ENCODE measurements at places on chromosomes 12 and 14. TPM values are rescaled to one million over a fixed set of nuclear protein-coding genes. Genes with fewer than 3 reads are reported as not detected.
A peak's percentile ranks its signal among the peaks of the same experiment; 100 is the strongest.

GRCh38 chr12:70757830-70758493 is 120.7 kb upstream of the PTPRB start:
- DNase-seq: no peak

DNA sequence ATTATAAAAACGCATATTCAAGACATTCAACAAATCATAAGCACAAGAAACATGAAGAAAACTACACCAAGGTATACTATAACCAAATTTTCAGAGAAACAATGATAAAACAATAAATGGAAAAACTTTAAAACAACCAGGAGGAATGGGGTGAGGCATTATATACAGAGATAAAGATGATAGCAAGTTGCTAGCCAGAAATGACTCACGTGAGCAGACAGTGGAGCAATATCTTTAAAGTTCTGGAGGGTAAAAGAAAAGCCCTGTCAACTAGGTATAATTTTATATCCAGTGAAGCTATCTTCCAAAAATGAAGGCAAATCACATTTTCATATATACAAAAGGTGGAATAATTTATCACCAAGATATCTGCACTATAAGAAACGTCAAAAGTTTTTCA is 97.8 kb upstream of the PCED1B start:
- no peak for DNase-seq

GRCh38 chr12:25993901-25994651 is 35.6 kb downstream of the RASSF8 start:
- DNase-seq: no peak

DNA sequence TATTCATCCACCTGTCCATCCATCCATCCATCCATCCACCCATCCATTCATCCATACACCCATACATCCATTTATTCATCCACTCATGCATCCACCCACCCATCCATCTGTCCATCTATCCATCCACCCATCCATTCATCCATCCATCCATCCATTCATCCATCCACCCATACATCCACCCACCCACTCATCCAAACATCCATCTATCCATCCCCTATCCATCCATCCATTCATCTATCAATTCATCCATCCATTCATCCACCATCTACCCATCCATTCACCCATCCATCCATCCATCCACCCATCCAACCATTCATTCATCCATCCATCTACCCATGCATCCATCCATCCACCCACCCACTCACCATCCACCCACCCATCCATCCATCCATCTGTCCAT is 142.6 kb upstream of the SFSWAP start:
- DNase-seq: no peak

DNA sequence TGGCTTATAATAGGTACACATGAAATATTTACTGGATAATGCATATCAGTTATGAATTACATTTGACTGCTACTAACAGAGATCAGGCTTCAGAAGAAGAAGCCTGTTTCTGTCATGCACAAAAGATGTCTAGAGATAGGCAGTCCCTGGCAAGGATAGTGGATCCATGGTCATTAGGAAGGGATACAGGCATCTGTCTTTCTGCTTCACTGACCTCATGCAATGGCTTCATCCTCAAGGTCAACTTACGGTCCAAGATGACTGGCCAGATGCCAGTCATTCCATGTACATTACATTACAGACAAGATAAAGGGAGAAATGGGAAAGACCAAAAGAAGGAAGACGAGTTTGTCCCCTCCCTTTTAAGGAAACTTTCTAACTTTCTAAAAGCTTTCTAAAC is 94.0 kb downstream of the NUAK1 start:
- no peak for DNase-seq

DNA sequence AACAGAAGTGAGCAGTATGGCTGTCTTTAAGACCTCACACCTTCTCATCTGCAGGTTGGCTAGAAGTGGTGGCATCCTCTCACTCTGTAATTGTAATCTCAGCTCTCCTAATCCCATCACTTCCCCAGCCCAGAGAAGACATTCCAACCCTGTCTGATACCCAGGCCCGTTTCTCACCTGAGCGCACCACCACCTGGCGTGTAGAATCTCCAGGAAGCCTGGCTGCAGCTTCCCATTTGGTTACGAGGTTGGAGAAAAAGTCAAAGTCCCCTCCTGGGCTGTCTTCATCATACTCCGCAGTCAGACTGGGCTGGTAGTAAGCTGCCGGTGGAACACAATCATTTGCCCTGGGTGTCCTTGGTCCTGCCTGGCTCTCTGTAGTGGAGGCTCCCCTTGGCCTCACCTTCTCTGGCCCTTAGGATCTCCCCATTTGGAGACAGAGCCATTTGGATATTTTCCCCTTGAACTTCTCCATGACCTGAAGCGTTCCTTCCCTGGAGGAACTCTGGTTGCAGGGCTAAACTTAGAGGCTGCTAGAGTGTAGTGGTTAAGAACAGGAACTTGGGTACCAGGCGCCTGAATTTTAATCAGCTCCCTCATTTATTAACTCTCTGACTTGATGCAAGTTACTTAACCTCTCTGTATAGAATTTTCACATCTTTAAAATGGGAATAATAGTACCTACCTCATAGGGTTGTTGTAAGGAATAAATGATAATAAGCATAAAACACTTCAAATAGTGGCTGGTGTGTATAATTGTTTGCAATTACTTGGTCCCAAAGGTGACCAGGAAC is 1.8 kb downstream of the SDR39U1 start:
- no peak for DNase-seq

DNA sequence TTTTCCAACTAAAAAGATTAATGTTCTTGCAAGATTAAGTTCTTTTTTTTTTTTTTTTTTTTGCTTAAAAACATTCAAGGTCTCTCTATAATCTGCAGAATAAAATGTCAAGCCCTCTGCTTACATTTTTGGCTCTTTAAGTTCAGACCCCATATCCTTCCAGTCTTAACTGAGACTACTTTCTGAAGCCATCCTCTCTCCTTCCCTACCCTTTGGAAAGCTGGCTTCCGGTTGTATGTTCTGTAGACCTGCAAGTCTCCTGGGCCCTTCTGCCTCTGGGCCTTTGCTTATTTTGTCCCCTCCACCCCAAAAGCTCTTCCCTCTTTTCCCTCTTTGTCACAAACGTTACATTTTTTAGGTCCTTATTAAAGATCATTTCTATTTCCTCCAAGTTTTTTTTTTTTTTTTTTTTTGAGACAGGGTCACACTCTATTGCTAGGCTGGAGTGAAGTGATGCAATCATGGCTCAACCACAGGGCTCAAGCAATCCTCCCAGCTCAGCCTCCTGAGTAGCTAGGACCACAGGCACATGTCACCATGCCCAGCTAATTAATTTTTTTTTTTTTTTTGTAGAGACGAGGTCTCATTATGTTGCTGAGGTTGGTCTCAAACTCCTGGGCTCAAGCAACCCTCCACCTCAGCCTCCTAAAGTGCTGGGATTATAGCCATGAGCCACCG is 46.5 kb downstream of the PTPRB start:
- no peak for DNase-seq

- DNase-seq: no peak
Observed at GRCh38 chr12:52787324-52788191, 8.4 kb downstream of the KRT3 start.

DNA sequence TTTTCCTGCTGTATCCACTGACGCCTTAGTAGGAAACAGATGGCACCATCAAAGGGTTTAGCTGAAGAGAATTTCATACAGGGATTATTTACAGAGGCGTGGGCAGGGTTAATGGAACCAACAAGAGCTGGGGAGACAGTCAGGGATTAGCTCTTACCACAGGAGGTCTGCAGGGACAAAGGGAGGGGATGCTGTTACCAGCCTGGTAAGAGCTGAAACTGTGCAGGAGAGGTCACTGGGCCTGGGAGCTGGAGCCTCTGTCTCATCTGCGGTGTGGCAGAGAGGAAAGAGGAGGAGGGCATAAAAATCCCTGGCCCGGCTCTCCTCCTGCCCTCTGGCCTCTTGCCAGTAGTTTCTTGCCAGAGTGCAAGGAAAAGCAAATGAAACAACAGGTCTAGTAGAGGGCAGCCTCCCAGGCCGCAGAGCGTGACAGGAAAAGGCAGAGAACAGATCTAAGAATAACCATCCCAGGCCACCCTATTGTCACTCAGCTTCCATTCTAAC is 18.9 kb upstream of the POC1B start:
- DNase-seq: no peak

DNA sequence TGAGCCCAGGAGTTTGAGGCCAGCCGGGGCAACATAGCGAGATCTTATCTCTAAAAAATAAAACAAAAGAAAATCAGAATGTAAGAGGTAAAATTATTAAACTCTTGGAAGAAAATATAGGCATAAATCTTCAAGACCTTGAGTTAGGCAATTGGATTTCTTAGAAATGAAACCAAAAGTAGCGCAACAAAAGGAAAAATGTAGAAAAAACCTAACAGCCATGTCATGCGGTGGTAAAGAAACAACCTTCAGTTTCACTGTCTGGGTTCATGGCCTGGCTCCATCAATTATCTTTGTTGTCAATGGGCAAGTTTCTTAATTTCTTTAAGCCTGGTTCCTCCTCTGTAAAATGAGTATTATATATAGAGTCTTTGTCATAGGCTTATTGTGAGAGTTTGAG is 5.6 kb upstream of the GCH1 start:
- peak; percentile 19 for DNase-seq

GRCh38 chr12:8123124-8123912 is at the start of gene CLEC4A:
Gene CLEC4A, plus strand, starts transcription at chr12:8123617. Its CDS starts 262 bp downstream, at chr12:8123879.
- DNase-seq: no peak

GRCh38 chr12:57219205-57219992 is 2.8 kb downstream of the NXPH4 start:
- no peak for DNase-seq

- DNase-seq: no peak
Observed at GRCh38 chr14:67485501-67486095, 2.9 kb downstream of the TMEM229B start.

- DNase-seq: no peak
Observed at GRCh38 chr12:10771132-10771733, 31.2 kb downstream of the TAS2R7 start.

GRCh38 chr14:103528146-103528586 is 830 bp upstream of the TRMT61A start:
- no peak for DNase-seq

DNA sequence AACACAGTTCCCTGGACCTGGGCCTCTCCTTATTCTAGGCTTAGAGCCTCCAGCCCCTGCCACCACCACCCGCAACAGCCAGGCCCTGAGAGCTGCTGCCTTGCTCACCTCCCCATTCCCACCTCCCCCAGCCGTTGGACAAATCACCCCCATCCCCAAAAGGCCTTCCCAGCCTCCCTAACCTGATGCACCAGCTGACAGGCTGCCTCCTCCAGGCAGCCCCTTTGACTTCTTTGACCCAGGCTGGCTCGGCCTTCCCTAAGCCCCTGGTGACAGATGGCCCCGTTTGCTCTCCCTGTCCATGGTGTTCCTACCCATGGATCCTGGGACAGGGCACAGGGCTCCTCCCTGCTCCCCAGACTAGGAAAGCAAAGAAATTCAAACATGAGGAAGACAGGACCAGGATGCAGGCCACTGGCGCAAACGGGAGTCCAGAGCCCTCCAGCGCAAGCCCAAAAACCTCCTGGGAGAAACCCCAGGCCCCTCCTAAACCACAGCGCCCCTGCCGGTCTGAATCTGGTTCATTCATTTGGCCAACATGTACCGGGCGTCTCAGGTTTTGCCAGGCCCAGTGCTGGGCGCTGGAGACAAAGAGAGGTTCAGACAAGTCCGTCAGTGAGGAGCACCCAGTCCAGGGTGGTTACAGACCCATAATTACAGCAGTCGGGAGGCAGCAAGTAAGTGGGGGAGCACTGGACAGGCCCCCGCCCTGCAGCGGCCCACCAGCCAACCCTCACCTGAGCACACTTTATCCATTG is 2.4 kb downstream of the AKT1 start:
- DNase-seq: no peak

GRCh38 chr12:132427999-132428935 is 61.7 kb upstream of the FBRSL1 start:
- no peak for DNase-seq

- DNase-seq: no peak
Observed at GRCh38 chr14:77593501-77593961, 22.9 kb downstream of the SPTLC2 start.

GRCh38 chr14:70080076-70080475 is 108.7 kb downstream of the SLC8A3 start:
- DNase-seq: no peak

DNA sequence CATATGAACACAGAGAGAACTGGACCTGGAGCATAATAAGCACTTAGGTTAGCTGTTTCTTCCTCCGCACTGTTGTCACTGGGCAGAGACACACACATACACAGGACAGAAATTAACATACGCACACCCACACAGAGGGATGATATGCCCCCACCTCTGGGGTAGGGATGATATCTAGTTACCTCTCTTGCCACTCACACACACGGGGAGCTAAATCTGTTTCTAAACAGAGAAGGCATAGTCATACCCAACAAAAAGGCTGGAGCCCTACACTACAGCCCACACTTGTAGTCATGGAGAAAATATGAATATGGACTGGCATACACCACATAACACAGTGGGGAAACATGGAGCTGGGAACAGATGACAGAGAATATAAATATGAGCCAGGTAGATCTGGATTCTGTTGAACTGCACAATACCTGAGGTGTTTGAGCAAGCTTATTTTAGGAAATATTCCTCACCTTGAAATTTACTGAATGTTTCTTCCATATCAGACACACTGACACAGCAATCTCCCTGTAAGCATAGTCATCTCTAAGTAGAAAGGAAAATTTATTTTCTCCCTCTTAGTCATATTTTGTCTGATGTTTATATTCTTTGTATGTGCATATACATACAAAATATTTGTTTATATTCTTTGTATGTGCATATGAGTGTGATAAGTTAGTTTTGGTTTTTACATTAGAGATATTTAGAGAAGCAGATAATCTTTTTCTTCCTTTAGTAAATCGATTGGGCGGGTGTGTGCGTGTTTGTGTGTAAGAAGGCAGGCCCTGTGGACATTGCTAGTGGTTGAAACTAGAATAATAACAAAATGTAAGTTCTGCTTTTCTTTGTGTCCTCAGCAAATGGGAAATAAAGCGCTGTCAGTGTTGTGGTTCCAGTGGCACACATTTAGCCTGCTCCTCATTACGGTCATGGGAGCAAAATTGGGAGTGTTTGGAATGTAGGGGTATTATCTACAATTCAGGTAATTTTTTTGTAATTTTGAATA is 20.9 kb upstream of the SCFD1 start:
- DNase-seq: no peak

DNA sequence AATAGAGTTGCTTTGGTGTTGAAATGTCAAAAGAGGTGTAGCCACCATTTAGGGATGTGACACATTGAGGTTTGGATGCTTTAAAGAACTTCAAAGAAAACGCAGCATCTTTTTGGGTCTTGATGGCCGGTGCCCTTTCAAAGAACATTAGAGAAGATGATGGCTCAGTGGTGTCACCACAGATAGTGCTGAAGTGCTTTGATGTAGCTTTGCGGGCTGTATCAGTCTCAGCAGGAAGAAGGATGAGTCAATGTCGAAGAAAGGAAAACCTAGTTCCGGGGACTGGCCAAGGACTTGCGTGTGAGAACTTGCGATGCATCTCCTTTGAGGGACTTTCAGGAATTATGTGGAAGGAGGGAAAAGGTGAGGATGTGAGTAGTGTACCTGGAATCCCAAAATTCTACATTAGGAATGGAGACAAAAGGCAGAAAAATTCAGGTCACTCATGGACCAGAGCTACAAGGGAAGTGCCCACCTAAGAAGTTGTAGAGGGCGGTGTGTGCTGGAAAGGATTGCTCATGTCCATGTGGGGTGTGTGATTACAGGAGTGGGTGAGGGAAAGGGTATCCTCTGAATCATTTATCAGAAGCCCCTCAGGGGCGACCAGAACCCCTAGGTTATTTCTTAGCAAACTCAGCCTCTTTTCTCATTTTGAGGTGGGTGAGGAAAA is 39.7 kb upstream of the GZMB start:
- peak; percentile 91 for DNase-seq

The PLEKHA5 gene
- total RNA-seq: 2.1 TPM

The TPPP2 gene
- total RNA-seq: not detected

The IL26 gene
- total RNA-seq: not detected

The EPYC gene
- not detected for total RNA-seq

The SERPINA10 gene
- not detected for total RNA-seq

The TMEM179 gene
- total RNA-seq: not detected

The CISTR gene
- not detected for total RNA-seq

The KLHL33 gene
- 0.54 TPM for total RNA-seq

Measured in activated CD8-positive, alpha-beta T cell treated with anti-CD3 and anti-CD28 coated beads for 36 hours (primary cell).